Spinal cord (tissue), 10 donors: ENCODE measurements at places on chromosomes 5 and 9. TPM values are rescaled to one million over a fixed set of nuclear protein-coding genes. Genes with fewer than 3 reads are reported as not detected.

Gene PCDHA9
- total RNA-seq: 1.2 TPM

Gene GLDC
- 56.6 TPM for total RNA-seq

Gene HMGCR
- total RNA-seq: 67.7 TPM

Gene CBY3
- total RNA-seq: not detected

Gene CNTNAP3B
- total RNA-seq: 22.4 TPM

Gene OR1J2
- total RNA-seq: not detected

Gene OR5C1
- total RNA-seq: not detected

Gene PCDHGC4
- total RNA-seq: 20.0 TPM

Gene IL5
- not detected for total RNA-seq

DNA sequence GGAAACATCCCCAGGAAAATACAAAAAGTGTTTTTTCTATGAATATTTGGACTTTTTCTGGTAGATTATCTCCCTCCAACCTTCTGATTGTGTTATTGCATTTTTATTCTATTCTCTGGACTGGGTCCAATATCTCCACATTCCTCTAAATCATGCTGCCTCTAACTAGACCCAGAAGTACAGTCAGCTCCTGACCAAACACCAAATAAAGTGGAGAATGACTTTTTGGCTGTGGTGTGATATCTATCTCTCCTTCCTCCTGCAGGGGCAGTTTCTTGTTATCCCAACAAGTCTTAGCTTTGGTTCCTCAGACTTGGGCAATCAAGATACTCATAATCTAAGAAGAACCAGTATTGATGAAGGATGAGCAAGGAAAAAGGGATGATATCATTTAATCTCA, 3.2 kb upstream of the RAI14 start:
- no peak for DNase-seq

DNA sequence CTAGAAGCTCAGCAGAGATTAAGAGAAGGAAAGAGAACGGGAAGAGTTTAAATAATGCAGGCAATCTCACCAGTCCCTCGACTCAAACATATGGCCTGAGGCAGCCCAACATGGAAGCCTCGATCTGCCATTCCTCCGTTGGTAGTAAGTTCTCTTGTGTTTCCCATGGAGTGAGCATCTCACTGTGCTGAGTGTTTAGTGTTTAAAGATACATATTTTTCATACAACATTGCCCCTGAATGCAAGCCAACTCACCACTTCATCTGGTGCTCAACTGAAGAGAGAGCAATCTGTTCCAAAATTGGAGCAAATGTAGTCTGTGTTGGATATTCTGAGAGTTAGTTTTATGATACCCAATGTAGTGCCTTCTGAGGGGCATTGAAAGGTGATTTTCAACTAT, 171.5 kb upstream of the ATP10B start:
- DNase-seq: no peak

GRCh38 chr5:14696057-14696456, 31.5 kb downstream of the OTULIN start:
- DNase-seq: no peak

DNA sequence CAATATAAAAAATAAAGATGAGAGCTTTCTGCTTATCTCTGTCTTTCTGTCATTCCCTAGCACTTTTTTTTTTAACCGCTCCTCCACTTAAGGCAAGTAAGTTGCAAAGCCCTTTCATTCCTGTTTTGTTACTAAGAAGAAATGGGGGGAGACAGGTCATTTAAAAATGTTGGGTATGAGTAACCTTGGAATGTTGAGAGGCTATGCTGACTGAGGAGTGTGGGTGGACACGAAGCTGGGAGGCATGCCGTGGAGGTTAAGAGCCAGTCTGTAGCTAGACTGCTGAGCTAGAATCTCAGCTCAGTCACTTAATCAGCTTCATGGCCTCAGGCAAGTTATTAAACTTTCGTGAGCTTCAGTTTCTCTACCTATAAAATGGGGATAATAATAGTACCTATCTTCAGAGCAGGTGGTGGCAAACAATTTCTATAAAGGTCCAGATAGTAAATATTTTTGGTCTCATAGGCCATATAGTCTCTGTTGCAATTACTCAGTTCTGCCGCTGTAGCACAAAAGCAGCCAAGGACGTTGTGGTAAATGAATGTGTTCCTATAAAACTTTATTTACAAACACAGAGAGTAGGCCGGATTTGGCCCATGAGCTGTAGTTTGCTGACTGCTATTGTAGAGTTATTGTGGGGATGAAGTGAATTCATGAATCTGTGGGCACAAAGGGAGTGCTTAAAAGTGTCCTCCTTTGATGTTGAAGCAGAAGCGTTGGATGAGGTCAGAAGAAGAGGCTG, 220.0 kb downstream of the GABBR2 start:
- DNase-seq: no peak

DNA sequence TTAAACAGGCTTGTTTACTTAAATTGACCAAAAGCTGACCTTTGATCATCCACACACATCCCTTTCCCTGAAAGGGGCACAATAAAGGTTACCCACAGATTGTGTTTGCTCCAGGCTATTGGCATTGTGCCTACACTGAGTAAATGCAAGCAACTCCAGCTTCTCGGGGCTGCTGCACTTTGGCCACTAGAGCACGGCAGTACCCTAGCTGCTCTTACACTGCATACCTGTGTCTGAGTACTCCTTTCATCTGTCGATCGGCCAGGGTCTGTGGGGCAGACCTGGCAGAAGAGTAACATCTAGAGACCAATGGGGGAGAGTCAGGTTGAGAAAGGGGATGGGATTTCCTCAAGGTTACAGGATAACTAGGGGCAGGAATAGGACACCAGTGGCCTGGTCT, 281.9 kb upstream of the NMUR2 start:
- no peak for DNase-seq

- DNase-seq: no peak
These were observed 197.9 kb downstream of the IRX2 start for GRCh38 chr5:2553611-2554010.

DNA sequence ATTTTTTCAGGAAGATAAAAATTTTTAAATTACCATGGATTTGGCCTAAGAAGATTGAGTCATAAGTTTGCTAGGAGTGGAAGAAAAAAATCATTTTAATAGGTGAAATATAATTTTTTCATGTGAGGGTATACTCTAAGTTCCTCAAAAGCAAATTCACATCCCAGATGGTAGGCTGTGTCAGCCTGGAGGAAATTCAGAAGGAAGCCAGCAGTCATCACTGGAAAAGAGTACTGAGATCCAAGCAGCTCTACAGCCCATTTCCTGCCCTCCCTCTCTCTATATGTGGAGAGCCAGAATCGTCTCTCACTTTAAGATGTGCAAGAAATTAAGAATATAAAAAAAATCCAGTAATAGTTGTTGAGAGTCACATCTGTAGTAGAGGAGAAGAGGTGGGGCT, 126.5 kb upstream of the CDH18 start:
- no peak for DNase-seq

GRCh38 chr9:71826279-71826678, 58.0 kb upstream of the CEMIP2 start:
- no peak for DNase-seq

DNA sequence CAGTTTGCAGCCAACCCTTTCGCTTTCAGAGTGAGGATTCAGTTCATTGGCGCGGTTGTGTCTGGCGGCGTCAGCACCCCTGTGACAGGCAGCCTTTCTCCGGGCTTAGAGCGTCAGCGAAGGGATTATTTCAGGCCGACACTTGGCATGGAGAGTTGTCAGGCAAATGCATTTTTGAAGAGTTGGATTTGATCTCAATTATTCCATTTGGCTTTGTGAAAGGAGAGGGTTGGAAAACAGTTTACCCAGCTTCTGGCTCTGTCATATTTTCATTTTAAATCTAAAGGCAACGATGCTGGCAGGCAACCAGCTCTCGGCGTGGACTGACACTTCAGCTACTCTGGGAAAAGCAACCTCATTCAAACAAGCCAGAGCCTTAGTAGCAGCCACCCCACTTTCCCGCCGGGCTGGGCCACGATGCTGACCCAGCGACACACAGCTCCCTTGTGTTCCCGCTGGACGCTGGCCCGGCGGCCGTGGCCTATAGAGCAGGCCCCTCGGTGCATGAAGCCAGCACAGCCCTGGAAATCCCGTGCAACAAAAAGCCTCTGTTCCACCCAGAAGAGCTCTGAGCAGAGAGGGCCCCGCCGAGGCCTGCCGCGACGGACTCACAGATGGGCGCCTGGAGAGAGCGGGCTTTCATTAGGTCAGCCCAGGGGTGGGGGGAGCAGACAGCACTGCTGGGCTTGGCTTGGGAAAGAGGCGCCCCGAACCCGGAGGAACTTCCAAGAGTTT, 28.9 kb upstream of the LPCAT1 start:
- peak; percentile 92 for DNase-seq

DNA sequence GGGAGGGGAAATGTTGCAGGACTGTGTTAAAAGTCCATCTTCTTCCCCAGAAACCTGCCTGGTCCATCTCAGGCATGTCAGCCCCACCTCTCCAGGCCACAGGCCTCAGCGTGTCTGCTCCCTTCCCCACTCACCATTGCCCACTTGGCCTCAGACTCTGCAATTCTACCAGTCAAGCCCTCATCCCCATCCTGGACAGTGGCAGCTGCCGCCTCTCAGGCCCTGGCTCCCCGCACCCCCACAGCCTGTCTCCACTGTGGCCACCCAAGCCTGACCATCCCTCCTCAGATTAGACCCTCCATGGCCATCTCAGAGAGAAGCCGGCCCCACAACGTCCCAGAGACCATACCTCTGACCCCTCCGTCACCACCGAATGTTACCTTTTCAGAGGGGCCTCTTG, 89.9 kb downstream of the BARX1 start:
- DNase-seq: no peak

- DNase-seq: no peak
These were observed 33.9 kb downstream of the HABP4 start for GRCh38 chr9:96483733-96484390.

DNA sequence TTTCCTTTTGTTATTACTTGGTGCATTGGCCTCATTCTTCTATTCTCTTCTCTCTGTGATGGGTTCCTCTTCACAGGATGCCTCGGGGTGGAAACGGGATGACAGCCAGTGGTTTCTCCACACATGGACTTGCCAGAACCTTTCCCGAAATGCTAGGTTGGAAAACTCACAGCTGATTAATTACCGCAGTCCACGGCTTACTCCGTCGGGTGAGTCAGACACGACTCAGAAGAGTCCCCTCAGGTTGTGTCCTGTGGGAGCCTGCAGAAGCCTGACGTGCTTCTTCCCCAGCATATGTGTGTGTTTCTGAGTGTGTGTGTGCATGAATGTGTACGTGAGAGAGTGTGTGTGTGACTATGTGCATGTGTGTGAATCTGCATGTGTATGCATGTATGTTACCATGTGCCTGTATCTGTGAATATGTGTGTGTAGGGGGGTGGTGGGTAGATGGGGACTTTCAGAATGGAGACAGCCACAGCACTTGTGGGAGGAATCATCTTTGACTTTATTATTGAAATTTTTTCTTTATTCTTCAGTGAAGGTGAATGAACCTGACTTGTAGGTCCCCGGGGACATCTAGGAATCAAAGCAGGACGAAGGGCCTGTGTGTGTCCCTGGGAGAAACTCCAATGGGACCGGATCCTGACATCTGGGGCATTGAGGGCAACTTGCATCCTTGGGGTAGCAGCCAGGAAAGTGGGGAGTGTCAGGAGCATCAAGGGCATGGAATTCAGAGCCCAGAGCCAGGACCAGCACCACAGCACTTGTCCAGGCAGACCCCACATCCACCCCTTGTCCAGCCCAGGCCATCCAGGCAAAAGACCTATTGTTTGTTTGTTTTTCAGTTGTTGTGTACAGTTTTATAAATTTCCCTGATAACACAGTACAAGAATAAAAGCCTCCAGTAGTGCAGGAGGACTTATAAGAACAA, 21.9 kb upstream of the MED10 start:
- DNase-seq: no peak

GRCh38 chr5:6253846-6254245, 124.5 kb downstream of the MED10 start:
- no peak for DNase-seq

DNA sequence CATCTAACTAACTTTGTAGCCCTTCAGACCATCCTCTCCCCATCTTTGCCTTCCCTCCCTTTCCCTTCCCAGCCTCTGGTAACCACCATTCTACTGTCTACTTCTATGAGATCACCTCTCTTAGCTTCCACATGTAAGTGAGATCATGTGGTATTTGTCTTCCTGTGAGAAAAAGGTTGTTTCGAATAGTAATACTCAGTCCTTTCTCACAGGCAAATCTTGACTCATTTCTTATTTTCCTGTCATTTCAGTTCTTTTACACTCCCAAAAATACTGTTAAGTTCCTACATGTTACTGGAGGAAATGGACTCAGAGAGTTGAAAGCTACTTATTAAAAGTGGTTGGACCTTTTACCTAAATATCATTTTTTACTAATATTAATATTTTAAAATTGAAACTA, 82.1 kb downstream of the SLF1 start:
- DNase-seq: no peak

- DNase-seq: no peak
These were observed 83.6 kb downstream of the ANKH start for GRCh38 chr5:14787801-14788579.

GRCh38 chr5:75389430-75389829, 52.4 kb downstream of the HMGCR start:
- DNase-seq: no peak

DNA sequence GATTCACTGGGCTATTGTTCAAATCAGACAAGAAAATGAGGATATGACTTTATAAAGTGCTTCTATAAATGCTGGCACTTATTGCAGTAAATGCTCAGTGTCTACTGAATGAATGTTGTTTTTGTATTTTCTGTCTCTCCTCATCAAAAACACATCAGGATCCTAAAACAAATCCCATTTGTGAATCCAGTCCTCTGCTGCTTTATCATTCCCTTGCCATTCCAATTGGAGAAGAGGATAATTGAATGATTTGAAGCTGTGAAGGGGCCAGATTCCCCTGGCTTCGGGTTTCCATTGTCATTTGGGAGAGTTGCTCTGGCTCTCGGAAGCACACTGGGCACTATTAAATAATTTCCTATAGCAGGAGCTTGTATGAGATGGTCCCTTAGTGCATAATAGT, 666.8 kb downstream of the ACTL7B start:
- no peak for DNase-seq
